Neural crest cell (in vitro differentiated cells): ENCODE measurements at places on chromosomes 11 and 22. TPM values are rescaled to one million over a fixed set of nuclear protein-coding genes. Genes with fewer than 3 reads are reported as not detected.

DNA sequence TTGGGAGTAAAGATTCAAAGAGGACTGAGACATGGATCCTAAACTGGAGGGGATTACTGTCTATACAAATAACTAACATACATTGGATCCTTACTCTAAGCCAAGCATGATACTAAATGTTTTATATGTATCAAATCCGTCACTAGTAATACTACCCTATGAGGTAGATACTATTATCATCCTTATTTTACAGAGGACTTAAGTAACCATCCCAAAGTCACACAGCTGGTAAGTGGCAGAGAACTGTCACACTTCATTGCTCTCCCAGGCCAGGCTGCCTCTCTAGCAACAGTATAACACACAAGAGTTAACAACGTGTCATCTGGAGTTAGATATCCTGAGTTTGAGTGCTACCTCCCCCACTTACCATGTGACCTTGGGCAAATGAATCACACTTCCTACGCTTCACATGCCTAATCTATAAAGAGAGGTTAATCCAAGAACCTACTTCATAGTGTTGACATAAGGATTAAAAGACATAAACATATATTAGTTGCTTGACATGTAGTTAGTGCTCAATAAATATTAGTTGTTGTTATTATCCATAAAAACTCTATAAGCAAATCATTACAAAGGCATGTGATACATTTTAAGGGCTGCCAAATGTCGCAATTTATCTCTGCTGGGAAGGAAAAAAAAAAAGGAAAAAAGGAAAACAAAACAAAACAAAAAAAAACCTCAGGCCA lies 33.8 kb upstream of the SPON1 start:
- DNase-seq: no peak

Gene DDX6
- total RNA-seq: 218 and 222 TPM in 2 replicates

- no peak for DNase-seq
Measured at GRCh38 chr11:124716591-124716990, 23.2 kb upstream of the NRGN start.

DNA sequence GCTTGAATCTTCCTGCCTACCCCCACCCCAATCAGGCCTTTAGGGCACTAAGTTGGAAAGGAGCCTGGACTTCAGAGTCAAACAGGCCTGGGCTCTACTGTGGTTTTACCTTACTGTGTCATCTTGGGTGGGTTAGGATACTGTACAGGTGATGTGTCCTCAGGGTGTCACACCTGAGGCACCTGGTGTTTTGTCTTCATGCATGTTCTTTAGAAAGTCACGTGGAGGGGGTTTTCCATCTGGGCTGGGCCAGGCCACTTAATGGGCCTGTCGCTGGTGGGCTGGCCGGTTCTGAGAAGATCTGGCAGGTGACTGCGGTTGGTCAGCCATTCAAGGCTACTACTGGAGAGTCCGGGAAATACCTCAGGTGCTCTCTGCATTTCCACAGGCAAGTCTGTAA lies 92.6 kb downstream of the SWAP70 start:
- DNase-seq: no peak

DNA sequence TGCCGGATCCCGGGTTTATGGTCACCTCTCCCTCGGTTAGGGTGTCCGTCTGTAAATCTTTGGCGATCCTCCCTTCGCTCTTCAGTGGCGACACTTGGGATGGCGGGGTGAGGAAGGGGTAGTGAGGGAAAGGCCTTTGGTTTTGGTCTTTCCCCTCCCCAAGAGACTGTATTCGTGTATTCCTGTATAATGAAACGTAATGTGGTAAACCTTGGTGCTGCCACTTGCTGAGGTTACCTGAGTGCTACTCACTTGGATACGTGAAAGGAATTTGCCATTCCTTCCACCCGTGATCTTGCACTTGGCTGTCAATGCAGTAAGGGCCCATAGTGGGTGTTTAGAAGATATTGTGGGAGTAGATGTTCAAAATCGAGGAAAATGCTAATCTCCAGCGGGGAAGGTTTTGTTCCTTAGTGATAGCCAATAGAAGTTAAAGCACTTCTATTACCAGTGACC lies 578 bp upstream of the NUP160 start:
- DNase-seq: no peak

- DNase-seq: no peak
Measured at GRCh38 chr11:58782066-58782465, 50.3 kb upstream of the GLYAT start.

GRCh38 chr22:38872831-38873248 lies 824 bp upstream of the CBX6 start:
- peak; percentile 58 for DNase-seq

- DNase-seq: no peak
Measured at GRCh38 chr22:43446916-43447315, 35.1 kb downstream of the MPPED1 start.

Gene KIRREL3
- 0.64 and 0.82 TPM in 2 replicates for total RNA-seq

GRCh38 chr11:114147375-114148012 lies 88.0 kb downstream of the ZBTB16 start:
- no peak for DNase-seq

Gene C11orf91
- total RNA-seq: 0.57 and 0.68 TPM in 2 replicates

GRCh38 chr11:117232092-117232878 lies at the start of gene RNF214:
TSS of gene RNF214 (plus strand) at chr11:117232671. CDS start at chr11:117234273, 1,602 bp downstream.
- DNase-seq: peak; percentile 72

- DNase-seq: no peak
Measured at GRCh38 chr11:126834149-126834548, 166.4 kb downstream of the KIRREL3 start.

DNA sequence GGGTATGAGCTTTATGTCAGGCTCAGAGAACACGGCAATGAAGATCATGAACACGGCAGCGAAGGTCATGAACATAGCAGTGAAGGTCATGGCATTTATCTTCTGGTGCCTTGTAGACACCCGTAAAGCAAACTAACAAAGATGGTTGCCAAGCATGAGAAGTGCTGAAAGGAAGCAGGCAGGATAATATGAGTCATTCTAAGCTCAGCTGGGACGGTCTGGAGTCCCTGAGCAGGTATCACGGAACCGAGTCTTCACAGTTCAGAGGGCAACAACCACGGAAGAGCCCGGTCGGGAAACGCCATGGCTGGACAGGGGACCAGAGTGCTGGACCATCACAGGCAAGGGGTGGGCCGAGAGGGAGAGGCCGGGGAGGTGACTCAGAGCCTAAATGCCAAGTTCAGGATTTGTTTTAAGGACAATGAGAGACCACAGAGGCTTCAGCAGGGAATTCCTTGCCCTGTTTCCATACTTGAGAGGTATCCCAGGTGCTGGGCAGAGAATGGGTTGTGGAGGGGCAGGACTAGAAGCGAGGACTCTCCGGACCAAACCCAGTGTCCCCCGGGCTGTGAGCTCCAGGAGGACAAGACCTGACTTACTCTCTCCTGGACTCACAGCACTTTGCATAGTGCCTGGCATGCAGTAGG lies 13.1 kb upstream of the MS4A10 start:
- no peak for DNase-seq

GRCh38 chr22:35231585-35232084 lies 25.7 kb upstream of the HMGXB4 start:
- DNase-seq: peak; percentile 68

- no peak for DNase-seq
Measured at GRCh38 chr11:9130297-9130696, 38.9 kb upstream of the SCUBE2 start.

DNA sequence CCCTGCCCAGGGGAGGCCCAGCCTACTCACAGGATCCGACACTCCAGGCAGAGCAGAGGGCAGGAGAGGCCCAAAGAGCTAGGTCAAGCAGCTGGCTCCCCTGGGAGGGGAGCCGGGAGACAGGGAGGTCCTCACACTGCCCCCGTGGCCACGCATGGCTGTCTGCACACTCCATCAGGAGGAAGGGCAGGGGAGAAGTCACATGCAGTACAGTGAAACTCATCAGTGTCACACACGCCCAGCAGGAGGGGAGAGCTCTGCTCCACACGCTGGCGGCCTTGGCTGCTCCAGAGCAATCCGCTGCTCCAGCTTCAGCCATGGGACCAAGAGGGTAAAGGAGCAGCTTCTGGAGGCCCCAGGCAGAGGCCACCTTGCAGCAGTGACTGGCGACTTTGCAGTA lies 14.3 kb downstream of the TCIRG1 start:
- no peak for DNase-seq

DNA sequence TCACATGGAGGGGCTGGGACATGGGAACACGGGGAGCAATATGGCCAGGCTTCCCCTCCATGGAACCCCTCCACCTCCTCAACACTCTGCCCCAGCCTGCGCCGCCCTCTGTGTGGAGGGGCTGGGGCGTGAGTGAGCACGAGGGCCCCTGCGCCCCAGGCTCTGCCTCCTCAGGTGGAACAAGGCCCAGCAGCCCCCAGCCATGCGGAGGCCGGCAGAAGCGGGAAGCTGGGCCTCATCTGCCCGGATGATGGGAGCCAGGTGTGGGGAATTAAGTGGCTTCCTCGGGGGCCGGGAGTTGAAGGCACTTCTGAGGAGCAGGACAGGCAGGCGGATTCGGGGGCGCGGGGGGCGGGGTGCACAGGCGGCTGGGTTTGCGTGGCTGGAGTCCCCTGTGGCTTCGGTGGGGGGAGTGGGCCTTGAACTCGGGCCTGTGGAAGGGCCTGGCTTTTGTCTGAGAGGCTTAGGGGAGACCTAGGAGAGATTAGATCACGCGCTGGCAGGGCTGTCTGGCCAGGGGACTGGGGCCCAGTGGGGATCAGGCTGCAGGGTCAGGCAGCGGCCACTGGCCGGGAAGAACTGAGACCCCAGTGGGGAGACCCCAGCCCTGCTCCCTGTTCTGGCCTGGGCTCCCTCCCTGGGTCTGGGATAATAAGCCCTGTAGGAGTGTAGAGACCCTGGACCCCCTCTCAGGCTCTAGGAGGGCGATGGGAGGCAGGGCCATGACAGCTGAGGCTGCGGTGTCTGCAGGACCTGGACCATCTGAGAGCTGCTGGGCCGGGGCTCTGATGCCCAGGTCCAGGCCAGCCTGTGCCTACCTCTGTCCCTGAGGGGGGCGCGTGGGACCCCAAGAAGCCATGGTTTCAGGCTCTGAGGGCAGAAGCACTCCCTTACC lies 13.3 kb downstream of the PRR33 start:
- DNase-seq: no peak

Gene NUP50
- 115 and 128 TPM in 2 replicates for total RNA-seq

Gene YPEL1
- 19.5 and 20.9 TPM in 2 replicates for total RNA-seq

GRCh38 chr22:17872471-17872870 lies 98.2 kb upstream of the BID start:
- DNase-seq: no peak

- no peak for DNase-seq
Measured at GRCh38 chr11:66258473-66258893, 10.0 kb upstream of the RAB1B start.

Gene PRR33
- not detected in 2 replicates for total RNA-seq

GRCh38 chr11:90822996-90823395 lies 600.1 kb upstream of the CHORDC1 start:
- DNase-seq: no peak

DNA sequence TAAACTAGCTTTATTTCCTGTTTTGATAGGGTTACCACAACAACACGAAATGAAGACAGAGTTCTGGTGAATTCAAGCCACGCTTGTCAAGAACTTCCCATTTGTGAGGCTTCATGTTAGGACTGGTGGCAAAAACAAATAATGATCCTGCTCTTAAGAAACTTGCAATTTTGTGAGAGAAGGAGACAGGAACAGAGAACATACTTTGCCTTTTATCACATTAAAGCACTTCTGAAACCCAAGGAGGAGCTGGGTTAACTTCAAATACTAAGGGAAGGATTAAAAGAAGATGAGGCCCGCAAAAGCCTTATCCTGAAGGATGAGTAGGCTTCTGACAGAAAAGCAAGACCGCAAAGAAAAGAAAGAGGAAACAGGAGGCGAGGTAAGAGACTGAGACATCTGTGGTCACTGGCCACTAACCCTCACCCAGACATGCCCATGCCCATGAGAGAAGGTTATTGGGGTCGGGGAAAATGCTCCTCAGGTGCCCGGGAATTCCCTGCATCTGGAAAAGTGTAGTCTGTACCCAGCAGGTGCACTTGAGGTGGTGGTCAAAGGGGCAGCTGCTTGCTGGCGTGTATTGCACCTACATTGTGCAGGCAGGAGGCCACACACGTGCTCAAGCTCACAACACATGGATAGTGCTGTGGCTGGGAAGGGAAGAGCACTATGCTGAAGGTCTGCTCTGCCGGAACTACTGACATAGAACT lies 50.5 kb downstream of the MAPK1 start:
- DNase-seq: no peak

DNA sequence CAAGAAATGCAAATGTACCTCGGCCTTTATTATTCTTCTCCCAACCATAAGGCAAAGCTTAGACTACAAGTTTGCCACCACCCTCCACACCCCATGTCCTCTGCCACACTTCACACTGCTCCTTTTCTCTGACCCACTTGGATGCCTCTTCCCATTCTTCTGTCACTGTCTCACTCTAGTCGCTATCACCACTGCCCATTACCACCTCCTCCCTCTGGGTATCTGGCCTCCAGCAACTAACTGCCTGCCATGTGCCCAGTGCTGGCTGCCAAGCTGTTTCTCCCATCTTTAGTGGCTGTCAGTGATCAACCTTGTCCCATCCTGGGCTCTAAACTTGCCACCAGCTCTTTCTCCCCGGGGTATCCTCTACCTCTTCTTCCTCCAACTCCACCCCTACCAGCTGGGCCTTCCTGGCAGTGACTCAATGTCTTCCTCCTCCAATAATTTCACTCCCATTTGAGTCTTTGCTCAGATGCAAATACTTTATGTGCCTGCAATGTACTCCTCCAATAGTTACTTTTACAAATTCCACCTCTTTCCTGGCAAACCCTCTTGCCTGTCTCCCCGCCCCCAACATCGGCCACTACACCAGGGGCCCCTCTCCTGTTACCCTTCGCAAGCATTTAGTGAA lies 20.1 kb upstream of the KDM2A start:
- DNase-seq: no peak

DNA sequence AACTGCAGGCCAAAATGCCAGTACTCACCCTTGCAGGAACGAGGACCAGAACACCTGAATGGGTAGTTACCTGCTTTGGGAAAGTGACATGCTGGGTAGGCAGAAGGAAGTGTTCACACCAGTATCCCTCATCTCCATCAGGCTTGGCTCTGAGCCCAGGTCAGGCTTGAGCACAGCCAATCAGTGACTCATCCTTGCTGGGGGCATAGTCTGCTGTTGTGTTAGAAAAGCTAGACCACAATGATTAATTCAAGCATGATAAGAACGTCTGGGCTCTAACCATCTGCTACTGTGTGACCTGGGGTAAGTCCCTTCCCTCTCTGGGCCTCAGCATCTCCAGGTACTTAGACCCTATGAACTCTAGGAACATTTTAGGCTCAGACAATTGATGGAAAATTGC lies 450.4 kb downstream of the MIAT start:
- DNase-seq: no peak

Gene OR4D5
- total RNA-seq: not detected in 2 replicates

DNA sequence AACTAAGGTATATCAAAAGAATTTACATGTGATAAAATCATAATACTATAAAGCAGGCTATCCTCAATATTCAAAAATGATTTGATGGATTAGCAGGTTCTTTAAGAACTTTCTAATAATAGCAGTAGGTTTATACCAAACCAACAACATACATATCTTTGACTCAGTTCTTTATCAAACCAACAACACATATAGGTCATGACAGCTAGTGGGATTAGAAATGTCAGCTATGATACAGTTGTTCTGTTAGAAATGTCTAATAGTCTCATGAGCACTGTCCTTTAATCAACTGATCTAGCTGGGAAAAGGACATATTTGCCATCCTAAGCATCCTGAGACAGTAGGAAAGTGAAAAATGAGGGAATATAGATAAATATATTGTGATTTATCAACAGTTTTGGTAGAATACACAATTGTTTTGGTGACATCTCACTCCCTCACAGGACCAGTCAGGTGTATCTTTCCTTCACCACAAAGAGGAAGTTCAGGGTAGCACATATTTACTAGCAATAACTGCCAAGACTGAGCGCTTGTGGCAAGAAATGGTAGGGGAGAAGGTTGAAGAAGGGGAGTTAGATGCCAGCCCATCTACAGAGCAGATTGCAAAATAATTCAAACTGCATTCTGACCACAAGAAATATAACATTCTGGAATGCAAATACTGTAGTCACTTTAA lies 90.8 kb upstream of the APOA1 start:
- no peak for DNase-seq
